ENCODE measurements at places on chromosomes 1 and 21.

DNA sequence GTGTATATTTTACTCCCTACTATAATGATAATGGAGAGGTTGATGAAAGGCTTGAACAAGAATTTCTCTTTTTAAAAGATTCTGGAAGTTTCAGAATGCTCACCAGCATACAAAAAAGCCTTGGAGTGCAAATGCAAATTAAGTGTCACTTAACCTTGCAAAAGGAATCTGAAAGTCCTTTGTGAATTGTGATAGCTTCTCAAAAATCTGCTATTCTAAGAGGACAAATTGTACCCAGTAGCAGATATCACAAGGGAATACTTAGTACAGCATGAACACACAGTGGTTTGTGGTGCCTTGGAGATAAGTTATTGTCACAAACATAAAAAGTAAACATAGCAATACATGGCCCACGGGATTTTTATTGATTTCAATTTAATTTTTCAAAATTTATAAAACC, 1208.3 kb upstream of the B3GALT2 start:
- no peak for DNase-seq

GRCh38 chr1:17066361-17067068, 12.7 kb upstream of the SDHB start:
- DNase-seq, result no peak

- DNase-seq, result no peak
Observed at GRCh38 chr1:57162607-57163261, 196.9 kb upstream of the C8B start.

DNA sequence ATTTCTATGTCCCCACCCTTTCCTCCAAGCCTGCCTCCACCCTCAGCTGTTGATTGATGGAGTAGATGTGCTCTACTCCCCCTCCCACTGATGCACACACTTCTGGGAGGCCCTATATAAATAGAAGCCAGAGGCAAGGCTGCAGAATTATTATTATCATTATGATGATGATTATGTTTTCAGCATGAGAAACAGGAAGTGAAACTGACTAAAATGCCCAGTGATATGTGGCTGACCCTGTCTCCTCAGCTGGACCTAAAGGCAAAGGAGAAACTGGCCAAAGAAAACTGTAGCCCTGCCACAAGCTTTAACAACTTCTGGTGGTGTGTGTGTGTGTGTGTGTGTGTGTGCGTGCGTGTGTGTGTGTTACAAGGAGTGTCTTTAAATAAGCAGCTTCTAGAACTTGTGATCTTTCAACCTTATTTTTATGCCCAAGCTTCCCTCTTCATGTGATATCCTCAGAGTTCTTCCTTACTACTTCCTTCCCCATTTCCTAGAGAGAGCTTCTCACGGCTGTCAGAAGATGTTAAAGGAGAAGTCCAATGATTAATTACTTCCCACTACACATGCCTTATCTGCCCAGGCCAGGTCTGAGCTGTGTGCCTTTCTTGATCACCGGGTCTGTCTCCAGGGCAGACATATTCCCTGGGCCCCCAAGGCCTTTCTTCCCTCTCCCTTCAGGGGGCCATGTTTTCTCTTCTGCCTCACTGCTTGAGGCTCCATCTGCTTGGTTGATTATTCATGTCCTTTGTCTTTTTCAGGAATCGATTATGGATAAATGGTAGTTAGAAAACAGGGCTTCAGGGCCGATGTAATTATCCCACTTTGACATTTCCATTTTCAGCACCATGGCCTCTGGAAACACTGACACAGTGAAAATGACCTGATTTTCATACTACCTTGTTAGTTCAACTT, 11.6 kb upstream of the MAPKAPK2 start:
- DNase-seq, result no peak

DNA sequence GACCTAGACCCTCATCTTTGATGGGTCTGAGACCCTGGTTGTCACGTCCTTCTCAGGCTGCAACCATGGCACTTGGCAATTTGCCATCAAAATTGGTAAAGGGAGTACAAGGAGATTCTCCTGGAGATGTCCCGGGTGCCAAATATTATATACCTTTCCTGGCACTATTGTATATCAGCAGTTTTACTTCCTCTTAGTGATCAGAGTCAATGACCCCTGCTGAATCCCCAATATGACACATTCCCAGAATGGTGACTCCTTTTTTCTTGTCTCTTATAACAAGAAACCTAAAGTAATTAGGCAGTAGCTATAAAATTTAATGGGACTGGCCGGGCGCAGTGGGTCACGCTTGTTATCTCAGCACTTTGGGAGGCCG, 39.6 kb upstream of the CDC42BPA start:
- no peak for DNase-seq

DNA sequence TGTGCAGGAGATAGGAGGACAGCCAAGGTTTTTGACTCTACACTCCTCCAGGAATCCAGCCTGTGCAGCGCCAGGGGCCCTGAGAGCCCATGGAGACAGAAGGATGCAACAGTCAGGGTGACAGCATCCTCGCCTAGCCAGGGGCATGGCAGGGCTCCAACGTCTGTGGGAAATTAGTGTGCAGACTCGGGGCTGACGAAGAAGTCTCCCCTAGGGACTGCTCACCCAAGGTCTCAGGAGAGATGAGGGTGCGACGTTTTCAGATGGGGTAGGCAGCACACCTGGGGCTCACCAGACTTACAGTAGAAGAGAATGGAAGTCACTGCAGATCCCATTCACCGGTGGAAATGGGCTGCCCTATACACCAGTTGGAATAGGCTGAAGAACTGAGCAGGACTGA, 241.7 kb downstream of the SETD4 start:
- DNase-seq, result no peak

GRCh38 chr21:29678626-29679025, 261.2 kb downstream of the GRIK1 start:
- no peak for DNase-seq
